Trophoblast cell (in vitro differentiated cells and primary cell): ENCODE measurements at places on chromosomes 4 and X.

- peak; percentile 70 for DNase-seq
- H3K4me3 ChIP-seq, result no peak overlapping the region
- H3K36me3 ChIP-seq, result no peaks in the 10 kb centered on the region
- no peak overlapping the region for H3K27ac ChIP-seq
Observed at GRCh38 chrX:148878371-148878770, 378.0 kb downstream of the AFF2 start.

GRCh38 chr4:20813700-20814099 is 113.4 kb downstream of the PACRGL start:
- no peak for DNase-seq
- H3K4me1 ChIP-seq, result no peaks in the 10 kb centered on the region
- no peaks in the 10 kb centered on the region for H3K36me3 ChIP-seq
- no peaks in the 10 kb centered on the region for H3K27me3 ChIP-seq
- no peak overlapping the region for H3K4me3 ChIP-seq
- no peak overlapping the region for H3K27ac ChIP-seq

DNA sequence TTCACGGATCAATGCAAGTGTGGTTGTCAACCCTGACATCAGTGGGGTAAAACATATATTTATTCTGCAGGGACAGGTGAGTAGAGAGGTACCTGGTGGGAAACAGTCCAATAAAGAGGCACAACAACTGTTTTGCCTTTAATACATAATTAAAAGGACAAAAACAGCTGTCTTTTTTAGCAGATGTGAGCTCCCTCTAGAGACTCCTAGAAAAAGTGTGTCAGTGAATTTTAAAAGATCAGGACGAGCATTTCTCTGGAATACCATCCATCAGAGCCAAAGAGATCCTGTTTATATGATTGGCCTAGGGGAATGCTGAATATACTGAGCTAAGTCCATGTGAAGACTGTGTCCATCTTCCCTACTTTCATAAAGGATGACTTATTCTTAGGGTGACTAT is 58.3 kb downstream of the TMEM144 start:
- H3K4me3 ChIP-seq, result no peak overlapping the region
- no peaks in the 10 kb centered on the region for H3K36me3 ChIP-seq
- DNase-seq, result no peak
- H3K27ac ChIP-seq, result no peak overlapping the region
- H3K27me3 ChIP-seq, result no peaks in the 10 kb centered on the region
- no peaks in the 10 kb centered on the region for H3K4me1 ChIP-seq

DNA sequence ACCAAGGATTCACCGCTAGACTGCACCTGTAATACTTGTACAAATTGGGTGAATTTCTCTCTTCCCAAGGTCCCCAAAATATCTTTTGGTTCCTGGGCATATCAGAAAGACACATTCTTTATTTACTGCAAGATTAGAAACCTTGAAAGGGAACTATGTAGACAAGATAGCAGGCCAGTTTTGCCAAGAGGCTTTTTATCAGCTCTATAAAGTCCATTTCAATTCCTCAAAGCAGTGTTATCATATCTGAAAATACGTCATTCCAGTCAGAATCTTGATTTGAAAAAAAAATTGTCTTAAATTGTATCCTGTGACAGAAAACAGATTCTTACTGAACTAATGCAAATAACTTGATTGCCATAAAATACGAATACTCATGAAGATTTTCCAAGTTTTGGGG is 37.0 kb upstream of the NSG1 start:
- H3K4me3 ChIP-seq, result no peak overlapping the region
- H3K27me3 ChIP-seq, result no peaks in the 10 kb centered on the region
- no peaks in the 10 kb centered on the region for H3K36me3 ChIP-seq
- no peak overlapping the region for H3K27ac ChIP-seq
- no peaks in the 10 kb centered on the region for H3K4me1 ChIP-seq

GRCh38 chrX:77694491-77694890 is 91.5 kb downstream of the ATRX start:
- peaks cover 2% of the 10 kb centered on the region for H3K36me3 ChIP-seq
- no peak for DNase-seq
- no peak overlapping the region for H3K4me3 ChIP-seq
- no peaks in the 10 kb centered on the region for H3K4me1 ChIP-seq
- no peak overlapping the region for H3K27ac ChIP-seq

- H3K27me3 ChIP-seq, result no peaks in the 10 kb centered on the region
- H3K4me3 ChIP-seq, result no peak overlapping the region
- H3K4me1 ChIP-seq, result no peaks in the 10 kb centered on the region
- DNase-seq, result no peak
- H3K27ac ChIP-seq, result no peak overlapping the region
Observed at GRCh38 chr4:47650584-47651130, 165.6 kb downstream of the ATP10D start.

DNA sequence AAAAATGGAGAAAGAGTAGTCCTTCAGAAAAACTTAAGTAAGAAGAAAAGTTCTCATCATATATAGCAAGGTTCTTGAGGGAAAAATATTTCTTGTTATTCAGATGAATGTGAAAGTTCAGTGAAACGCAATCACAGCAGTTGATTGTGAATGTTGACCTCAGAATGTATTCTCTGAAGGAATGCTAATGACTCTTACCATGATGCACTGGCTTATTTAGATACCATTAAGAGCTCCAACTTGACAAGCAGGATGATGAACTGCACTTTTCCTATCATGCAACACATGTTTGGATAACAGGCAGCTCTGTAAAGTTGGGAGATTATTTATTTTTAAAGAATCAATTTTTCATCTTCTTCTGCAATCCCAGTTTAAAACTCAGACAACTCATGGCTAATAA is 115.5 kb upstream of the MYOZ2 start:
- H3K36me3 ChIP-seq, result no peaks in the 10 kb centered on the region
- H3K4me1 ChIP-seq, result no peaks in the 10 kb centered on the region
- H3K27me3 ChIP-seq, result no peaks in the 10 kb centered on the region
- DNase-seq, result no peak

DNA sequence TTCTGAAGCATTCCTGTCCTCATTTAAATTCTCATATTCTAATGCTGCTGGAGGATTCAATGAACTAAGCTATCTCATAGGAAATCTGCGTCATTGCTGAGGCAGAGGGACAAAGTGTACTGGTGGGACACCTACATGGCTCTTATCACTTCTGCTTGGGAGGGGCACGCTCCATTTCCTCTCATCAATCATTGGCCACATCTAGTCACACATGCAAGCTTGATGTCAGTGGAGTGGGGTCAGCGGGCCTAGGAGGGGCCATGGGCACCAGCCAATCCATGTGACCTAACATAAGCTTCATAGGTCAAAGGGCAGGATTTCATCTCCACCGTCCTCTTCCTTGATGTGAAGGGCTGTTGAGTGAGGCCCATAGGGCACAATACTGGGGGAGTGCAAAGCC is 21.4 kb downstream of the BEX3 start:
- H3K4me3 ChIP-seq, result no peak overlapping the region
- H3K36me3 ChIP-seq, result no peaks in the 10 kb centered on the region
- no peaks in the 10 kb centered on the region for H3K27me3 ChIP-seq
- peaks cover 8% of the 10 kb centered on the region for H3K4me1 ChIP-seq

DNA sequence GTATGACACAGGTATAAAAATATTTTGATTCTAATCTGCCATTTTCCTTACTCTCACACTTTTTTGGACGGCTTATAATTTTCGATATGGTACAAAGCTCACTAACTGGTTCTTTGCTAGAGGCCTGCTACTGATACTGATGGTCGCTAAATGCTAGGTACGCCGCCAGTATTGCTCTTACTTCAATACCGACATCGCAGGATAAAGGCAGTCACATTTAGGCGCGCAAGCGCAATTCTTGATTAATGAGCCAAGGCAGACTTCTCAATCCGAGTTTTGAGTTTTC is 557 bp upstream of the USP38 start:
- peak overlapping the region; percentile 75 for H3K4me3 ChIP-seq
- H3K4me1 ChIP-seq, result no peaks in the 10 kb centered on the region
- no peaks in the 10 kb centered on the region for H3K36me3 ChIP-seq
- peak; percentile 81 for DNase-seq

DNA sequence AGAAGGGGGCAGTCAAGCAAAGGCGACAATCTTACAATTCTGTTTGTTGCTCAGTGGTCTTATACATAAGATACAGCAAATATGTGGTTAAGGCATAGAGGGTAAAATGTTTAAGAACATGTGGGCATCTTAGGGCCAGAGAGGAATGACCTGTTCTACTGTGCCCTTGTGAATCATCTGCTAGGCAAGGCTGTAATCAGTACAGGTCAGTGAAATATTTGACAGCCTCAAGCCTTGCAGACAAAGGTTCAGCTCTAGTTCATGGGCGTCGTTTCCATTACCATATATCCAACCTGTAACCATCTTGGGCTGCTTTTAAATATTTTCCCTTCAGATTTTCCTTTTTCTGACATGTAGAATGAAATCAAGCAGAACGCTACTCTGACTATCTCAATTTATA is 37.3 kb downstream of the AGA start:
- no peaks in the 10 kb centered on the region for H3K4me1 ChIP-seq
- no peak overlapping the region for H3K4me3 ChIP-seq
- no peak overlapping the region for H3K27ac ChIP-seq
- no peaks in the 10 kb centered on the region for H3K36me3 ChIP-seq
- no peak for DNase-seq
- no peaks in the 10 kb centered on the region for H3K27me3 ChIP-seq

DNA sequence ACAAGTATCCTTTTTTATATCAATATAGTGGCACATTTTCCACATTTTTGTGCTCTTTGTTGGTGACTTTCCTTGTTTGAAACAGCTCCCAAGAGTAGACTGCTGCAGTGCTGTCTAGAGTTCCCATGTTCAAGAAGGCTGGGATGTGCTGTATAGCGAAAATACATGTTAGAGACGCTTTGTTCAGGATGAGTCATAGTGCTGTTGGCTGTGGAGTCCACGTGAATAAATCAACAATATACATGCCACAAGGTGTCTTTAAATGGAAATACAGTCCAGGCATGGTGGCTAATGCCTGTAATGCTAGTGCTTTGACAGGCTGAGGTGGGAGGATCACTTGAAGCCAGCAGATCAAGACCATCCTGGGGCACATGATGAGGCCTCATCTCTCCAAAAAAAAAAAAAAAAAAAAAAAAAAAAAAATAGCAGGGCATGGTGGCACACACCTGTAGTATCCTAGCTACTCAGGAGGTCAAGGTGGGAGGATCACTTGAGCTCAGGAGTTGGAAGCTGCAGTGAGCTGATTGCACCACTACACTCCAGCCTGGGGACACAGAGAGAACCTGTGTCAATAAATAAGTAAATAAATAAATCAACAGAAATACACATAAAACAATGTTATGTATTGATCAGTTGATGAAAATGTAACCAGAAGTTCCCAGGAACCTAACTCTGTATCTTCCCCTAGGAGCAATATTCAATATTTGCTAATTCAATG is 256.8 kb upstream of the STS start:
- no peak for DNase-seq
- no peak overlapping the region for H3K4me3 ChIP-seq
- H3K27me3 ChIP-seq, result no peaks in the 10 kb centered on the region
- no peaks in the 10 kb centered on the region for H3K36me3 ChIP-seq

GRCh38 chr4:8355306-8355705 is 85.2 kb downstream of the ACOX3 start:
- no peak overlapping the region for H3K4me3 ChIP-seq
- DNase-seq, result peak; percentile 75
- peaks cover 11% of the 10 kb centered on the region for H3K4me1 ChIP-seq
- H3K36me3 ChIP-seq, result no peaks in the 10 kb centered on the region

DNA sequence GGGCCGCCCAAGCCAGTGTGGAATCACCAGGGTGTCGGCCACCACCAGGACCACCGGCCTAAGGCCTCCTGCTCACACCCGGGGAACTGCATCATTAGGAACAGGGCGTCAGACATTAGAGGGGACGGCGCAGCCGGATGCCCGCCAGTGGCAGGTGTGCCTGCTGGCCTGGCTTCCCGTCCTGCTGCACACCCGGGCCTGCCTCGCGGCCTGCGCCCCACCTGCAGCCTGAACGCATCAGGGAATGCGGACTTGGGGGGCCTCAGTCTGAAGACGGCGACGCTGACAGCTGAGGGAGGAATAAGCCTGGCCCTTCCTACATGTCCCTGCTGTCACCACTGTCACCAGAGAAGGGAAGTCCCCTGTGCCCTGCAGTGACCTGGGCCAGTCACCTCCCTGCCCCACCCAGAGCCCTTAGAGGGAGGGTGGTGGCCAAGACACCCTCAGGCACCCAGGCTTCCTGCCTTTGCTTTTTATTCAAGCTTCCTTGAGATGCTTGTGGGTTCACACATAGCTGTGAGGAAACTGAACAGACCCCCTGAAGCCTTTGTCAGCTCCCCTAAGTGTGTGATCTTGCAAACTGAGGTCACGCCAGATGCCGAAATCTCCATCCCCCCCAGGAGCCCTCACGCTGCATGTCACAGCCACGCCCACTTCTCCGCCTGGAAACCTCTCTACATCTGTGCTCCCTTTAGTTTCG is 3.2 kb downstream of the DGKQ start:
- no peak overlapping the region for H3K4me3 ChIP-seq
- peaks cover 28% of the 10 kb centered on the region for H3K27me3 ChIP-seq
- peaks cover 13% of the 10 kb centered on the region for H3K4me1 ChIP-seq

- no peak overlapping the region for H3K27ac ChIP-seq
- H3K36me3 ChIP-seq, result no peaks in the 10 kb centered on the region
- no peak overlapping the region for H3K4me3 ChIP-seq
- H3K4me1 ChIP-seq, result no peaks in the 10 kb centered on the region
- no peak for DNase-seq
Observed at GRCh38 chrX:151336809-151337208, 60.2 kb upstream of the VMA21 start.

DNA sequence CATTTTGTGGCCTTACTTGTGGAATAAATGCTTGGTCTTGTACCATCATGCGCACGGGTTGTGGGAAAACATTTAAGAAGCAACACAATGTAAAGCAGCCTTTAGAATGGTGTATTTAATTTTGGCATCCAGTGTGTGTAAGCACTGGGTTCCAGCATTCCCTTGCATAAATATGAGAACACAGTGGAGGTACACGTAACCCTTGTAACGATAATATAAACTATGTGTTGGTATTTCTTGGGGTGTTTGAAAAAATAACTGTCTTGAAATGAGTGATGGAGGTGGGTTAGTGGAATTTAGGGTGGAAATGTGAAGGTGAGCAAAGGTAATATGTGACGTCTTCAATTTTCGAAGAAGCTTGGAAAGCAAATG is 2.1 kb downstream of the DCUN1D4 start:
- peak overlapping the region; percentile 79 for H3K4me3 ChIP-seq
- no peak for DNase-seq
- no peak overlapping the region for H3K27ac ChIP-seq
- H3K36me3 ChIP-seq, result no peaks in the 10 kb centered on the region
- H3K4me1 ChIP-seq, result no peaks in the 10 kb centered on the region

DNA sequence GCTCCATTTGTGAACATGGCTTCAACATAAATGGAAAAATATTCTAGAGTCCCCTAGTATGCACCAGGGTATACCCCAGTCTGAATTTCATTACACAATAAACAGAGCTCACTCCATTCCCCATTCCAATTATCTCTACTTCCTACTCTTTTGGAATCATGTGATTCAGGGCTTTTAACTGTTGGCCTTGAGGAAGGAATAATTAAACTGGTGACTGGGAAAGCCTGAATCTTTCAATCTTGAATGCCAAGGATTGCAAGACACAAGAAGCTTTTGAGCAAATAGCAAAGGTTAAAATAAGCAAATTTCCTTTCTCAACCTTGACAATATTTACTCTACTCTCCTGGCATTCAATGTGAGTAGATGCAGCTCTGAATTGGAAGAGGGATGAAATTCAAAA is 77.5 kb upstream of the INPP4B start:
- DNase-seq, result no peak
- no peaks in the 10 kb centered on the region for H3K27me3 ChIP-seq
- H3K4me3 ChIP-seq, result no peak overlapping the region
- no peaks in the 10 kb centered on the region for H3K36me3 ChIP-seq

- H3K27me3 ChIP-seq, result no peaks in the 10 kb centered on the region
- H3K4me1 ChIP-seq, result no peaks in the 10 kb centered on the region
- H3K4me3 ChIP-seq, result no peak overlapping the region
- no peak overlapping the region for H3K27ac ChIP-seq
- DNase-seq, result no peak
Observed at GRCh38 chr4:110704748-110705439, 82.0 kb upstream of the PITX2 start.
